RWPE1 (cell line): ENCODE measurements at places on chromosomes 11 and 22.

DNA sequence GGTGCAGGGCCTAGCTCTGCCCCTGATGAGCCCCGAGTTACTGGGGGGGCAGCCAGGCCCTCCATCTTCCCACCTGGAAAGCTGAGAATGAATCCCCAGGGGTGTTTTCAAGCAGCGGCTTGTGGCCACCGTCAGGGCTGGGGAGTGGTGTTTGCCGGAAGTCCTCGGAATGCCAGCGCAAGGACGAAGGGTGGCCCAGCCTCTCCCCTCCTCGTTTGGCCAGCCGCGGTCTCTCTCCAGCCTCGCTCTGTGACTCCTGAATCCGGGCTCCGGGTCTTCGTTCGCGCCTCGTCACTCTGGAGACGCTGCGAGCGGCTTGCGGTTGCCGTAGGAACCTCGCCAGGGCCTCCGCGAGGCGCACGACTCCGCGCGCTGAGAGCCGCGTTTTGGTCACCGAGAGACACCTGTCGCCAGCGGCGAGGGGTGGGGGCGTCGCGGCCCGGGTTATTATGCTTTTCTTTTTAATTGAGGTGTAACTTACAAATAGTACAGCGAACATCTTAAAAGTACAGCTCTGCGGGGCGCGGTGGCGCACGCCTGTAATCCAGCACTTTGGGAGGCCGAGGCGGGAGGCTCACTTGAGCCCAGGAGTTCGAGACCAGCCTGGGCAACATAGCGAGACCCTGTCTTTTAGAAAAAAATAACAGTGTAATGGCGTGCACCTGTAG, 6.3 kb upstream of the KDELR3 start:
- DNase-seq: peak; percentile 28

- DNase-seq: no peak
Measured at GRCh38 chr11:76554767-76555166, 109.9 kb downstream of the EMSY start.

DNA sequence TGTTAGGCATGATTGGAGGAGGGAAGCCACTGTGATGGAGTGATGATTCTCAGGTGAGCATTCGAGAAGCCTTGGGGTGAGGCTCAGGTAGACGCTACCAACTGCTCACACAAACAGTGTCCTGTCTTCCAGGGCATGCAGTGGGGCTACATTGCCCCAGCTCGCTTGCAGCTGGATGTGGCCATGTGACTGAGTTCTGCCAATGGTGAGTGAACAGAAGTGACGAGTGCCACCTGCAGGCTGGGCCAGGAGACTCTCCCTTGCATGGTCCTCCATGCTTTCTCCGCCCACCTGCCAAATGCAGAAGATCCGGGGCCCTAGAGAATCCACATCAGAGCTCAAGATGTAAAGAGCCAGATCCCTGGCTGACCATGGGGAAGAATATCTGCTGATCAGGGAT, 195.9 kb downstream of the BCR start:
- no peak for DNase-seq

- no peak for DNase-seq
Measured at GRCh38 chr22:29750559-29751538, 16.0 kb downstream of the ZMAT5 start.

GRCh38 chr11:18617688-18618341, 16.3 kb downstream of the SPTY2D1 start:
- no peak for DNase-seq

GRCh38 chr11:116771935-116772334, 852 bp downstream of the BUD13 start:
- no peak for DNase-seq

- DNase-seq: peak; percentile 53
Measured at GRCh38 chr22:32846780-32847491, 45.4 kb downstream of the TIMP3 start.

- DNase-seq: no peak
Measured at GRCh38 chr11:76890329-76890728, 29.6 kb downstream of the ACER3 start.

DNA sequence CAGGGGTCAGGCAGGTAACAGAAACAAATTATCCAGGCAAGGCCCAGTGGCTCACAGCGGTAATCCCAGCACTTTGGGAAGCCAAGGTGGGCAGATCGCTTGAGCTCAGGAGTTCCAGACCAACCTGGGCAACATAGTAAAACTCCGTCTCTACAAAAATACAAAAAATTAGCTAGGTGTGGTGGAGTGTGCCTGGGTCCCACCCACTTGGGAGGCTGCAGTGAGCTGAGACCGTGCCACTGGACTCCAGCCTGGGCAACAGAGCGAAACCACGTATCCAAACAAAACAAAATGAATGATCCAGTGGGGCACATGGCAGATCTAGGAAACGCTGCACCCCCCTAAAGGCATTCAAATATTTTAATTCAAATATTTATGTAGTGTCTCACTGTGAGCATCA, 9.9 kb downstream of the NUMA1 start:
- no peak for DNase-seq

DNA sequence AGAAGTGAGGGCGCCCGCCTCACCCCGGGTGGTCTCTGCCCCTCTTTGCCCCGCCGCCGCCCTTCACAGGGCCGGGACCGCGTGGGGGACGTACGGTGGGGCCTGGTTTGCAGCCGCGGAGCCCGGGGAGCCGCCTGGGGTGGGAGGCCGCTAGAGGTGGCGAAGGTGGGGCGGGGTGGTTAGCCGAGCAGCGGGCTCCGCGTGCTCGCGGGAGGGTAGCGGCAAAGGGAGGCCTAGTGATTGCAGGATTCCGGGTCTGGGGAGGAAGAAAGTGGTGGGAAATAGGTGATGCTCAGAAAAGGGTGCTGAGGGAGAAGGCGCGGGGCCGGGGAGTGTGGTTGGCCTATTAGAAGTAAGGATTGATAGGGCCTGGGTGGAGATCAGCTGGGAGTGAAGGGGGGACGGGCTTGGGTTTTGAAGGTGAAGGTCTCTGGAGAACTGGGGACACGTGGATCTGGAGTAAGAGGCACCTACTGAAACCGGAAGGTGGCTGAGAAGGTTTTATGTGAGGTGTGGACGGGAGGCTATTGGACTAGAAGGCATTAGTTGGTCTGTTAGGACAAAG, 571 bp downstream of the FAR1 start:
- peak; percentile 39 for DNase-seq

DNA sequence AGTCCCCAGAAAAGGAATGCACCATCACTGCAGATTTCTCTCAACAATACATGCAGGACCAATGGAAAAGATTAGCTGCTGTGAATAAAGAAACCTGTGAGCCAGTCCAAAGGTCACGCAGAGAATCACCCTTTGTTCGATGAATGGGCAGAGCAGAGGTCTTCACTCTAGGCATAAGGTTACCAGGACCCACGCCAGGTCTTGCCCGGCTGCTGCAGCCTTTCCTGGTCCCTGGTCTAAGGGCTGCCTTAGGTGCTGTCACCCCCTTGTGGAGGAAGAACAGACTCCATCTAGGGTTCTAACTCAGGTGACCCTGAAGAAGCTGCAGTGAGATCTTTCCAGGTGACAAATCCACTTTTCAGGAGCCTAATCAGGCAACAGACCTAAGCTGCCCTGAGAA, 29.0 kb upstream of the NAP1L4 start:
- peak; percentile 52 for DNase-seq

- no peak for DNase-seq
Measured at GRCh38 chr11:93089474-93090102, 108.2 kb downstream of the SLC36A4 start.

DNA sequence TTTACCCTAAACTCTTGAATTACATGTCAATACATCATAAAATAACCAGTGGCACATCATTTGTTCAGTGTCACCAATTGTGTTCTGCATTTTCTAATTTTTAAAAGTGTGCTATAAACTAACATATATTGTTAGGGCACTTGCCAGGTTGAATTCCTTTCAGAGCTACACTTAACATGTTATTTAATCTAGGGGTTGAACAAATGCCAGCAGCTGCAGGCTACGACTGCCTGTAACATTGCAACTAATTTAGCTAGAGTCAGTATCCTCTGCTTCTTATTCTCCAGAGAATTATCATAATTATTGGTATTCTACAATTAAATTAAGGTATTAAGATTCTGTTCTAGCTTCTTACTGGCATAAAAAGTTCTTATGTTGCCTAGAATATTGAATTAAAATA, 46.4 kb upstream of the ARHGAP42 start:
- no peak for DNase-seq

DNA sequence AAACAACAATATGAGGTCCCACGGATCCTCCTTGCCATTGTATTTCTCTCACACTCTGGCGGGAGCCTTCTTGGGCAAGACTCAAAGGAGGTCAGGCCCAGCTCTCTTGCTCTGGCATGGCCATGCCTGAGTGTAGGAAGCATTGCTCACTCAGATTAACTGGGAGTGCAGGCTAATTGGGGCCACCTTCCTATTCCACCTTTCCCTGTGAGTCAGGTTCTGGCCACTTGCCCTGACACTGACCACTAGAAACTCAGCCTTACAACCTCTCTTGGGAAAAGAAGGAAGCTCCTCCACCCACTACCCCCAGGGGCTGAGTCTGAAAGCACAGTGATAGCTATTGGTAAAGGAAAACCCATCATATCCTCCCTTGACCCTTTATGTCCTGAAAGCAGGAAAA, 121.8 kb upstream of the NTM start:
- DNase-seq: no peak

- no peak for DNase-seq
Measured at GRCh38 chr11:119943298-119943655, 194.6 kb downstream of the TRIM29 start.

DNA sequence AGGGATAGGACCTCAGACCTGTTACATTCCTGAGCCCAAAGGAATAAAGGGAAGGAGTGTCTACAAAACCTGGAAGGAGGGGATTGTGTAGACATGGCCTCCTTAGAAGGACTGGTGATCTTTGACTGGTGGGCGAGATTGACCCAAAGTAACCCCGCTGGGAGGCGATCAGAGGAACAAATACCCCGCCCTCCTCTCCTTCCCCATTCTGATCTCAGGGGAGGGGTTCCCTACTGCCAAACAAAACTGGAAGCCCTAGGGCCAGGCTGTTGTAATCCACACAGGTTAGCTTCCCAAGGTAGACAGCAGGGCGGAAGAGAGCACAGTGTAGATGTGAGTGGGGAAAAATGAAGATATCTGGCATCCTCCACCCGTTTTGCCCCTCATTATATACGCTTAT, 24.7 kb downstream of the NCF4 start:
- DNase-seq: no peak

DNA sequence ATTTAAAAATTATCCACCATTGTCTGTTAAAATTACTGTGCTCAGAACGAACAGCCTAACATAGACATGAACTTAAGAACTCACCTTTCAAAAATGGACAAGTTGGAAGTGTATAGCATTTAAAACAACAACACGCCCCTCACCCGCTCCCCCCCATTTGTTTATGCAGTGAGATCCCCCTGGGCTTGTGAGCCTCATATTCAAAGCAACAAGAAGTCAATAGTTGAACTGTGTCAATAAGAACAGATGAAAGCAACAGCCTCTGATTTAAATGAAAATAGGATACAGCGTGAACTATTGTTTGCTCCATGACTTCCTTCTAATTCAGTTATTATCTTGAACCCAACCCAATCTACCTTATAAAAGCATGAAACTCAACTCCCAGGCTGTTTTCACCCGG, 314.2 kb downstream of the BLID start:
- DNase-seq: no peak

DNA sequence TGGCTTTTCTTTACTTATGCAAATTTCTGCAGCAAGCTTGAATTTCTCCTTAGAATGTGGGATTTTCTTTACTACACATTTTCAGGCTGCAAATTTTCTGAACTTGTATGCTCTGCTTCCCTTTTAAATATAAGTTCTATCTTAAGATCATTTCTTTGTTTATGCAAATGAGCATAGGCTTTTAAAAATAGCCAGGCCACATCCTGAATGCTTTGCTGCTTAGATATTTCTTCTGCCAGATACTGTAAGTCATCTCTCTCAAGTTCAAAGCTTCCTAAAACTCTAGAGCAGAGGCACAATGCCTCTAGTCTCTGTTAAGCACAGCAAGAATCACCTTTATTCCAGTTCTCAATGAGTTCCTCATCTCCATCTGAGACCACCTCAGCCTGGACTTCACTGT, 685.9 kb upstream of the LRRC4C start:
- no peak for DNase-seq

DNA sequence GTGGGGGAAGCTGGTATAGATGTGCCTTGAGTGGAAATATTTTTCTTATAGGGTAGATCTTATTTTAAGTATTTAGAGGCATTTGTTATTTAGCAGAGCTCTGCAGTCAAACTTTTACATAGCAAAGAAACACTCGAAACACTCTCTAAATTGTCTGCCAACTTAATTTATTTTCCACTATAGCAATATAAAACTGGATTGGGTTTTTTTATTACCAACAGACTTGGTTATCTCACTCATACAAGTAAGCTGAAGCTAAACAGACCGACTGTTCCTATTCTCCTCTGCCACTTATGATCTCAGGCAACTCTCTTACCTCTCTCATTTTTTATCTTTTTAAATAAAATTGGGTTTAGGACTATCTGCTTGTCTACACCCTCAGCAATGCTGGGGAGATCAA, 4.6 kb downstream of the RAB38 start:
- DNase-seq: no peak

DNA sequence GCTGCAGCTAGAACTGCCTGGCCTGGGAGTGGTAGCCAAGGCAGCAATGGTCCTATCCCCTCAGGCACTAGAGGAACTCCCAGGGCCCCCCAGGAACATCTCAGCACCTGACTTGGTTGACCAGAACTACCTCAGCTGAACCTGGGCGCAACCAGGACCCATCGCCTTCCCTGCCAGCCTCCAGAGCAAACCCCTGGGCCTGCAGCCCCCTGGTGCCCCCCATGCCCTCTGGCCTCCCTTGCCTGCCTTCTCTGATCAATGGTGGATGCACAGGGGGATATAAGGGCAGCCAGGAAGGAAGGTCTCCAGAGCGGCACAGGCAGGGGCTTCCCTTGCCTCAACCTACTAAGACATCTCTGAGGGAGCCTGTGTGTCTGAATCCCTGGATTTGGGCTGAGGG, 13.5 kb downstream of the MS4A10 start:
- no peak for DNase-seq

DNA sequence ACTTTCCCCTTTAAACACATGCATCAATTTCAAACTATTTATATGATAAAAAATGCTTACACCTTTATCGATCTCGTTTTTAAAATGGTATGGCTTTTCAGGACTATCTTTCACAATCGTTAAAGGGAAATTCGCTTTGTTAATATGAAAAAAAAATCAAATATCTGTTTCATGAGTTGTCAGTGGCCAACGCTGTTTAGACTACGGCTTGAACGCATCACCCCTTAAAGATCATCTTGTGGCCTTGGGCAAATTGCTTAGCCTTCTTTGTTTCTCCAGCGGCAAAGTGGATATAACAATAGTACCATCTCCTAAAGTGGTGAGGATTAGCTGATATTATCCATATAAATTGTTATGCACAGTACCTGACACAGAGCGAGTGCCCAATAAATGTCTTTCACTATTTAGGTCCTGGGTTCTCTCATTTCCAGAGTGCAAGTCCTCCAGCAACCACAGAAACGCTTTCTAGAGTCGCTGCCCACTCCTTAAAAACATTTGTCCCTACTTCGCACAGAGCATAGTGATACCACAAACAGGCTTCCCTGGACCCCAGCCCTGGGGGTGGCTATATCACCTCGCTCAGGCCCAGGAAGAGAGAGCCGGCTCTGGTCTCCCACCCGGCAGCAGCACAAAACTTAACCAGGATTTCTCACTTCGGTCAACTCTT, 904 bp downstream of the SLC35F2 start:
- no peak for DNase-seq
